ENCODE measurements at places on chromosomes 7 and 10.

DNA sequence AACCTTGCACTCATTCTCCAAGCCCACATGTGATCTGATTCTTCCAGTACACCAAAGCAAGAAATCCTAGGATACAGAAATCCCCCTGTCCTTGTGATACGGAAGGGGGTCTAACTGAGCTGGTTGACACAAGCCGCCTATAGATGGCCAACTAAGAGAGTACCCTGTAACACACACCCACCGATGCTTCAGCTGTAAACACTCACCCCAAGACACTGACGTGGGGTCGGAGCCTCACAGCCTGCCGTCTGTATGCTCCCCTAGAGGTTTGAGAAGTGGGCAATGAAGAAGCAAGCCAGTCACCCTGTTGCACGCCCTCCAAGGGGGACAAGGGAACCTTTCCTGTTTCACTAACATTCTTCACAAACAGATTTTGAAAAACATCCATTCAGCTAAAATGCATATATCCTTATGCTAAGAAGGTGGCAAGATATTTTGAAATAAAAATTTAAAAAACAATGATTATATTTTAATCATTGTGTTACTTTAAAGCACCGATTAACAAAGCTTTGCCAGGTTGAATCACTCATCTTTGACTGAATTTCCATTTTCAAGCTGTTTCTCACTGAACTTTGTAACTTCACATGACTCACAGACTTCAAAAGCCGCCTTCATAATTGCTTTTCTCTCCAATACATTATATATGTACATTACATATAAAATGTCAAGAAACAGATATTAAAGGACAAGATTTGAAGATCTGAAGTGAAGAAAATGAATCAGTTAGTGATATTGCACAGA, 329.3 kb downstream of the ARL4A start:
- no peak for DNase-seq

- no peak for DNase-seq
These were observed 29.3 kb upstream of the PSMG3 start for GRCh38 chr7:1598961-1599639.

DNA sequence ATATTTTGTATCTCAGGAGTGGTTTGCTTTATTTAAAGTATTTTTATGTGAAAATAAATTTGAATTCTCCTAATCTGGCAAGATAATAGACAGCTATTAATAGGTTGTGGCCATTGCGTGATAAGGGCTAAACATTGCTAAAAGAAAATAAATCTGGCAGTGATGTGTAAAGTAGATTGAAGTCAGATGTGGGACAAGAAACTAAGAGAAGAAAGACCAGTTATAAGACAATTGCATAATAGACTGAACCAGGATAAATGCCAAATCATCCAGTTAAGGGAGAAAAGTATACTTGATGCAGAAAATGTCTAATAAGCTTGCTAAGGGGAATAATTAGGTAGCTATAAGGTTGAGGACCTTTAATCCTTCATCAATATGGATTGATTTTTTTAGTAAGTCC, 197.5 kb upstream of the CSTF2T start:
- DNase-seq: peak; percentile 91

DNA sequence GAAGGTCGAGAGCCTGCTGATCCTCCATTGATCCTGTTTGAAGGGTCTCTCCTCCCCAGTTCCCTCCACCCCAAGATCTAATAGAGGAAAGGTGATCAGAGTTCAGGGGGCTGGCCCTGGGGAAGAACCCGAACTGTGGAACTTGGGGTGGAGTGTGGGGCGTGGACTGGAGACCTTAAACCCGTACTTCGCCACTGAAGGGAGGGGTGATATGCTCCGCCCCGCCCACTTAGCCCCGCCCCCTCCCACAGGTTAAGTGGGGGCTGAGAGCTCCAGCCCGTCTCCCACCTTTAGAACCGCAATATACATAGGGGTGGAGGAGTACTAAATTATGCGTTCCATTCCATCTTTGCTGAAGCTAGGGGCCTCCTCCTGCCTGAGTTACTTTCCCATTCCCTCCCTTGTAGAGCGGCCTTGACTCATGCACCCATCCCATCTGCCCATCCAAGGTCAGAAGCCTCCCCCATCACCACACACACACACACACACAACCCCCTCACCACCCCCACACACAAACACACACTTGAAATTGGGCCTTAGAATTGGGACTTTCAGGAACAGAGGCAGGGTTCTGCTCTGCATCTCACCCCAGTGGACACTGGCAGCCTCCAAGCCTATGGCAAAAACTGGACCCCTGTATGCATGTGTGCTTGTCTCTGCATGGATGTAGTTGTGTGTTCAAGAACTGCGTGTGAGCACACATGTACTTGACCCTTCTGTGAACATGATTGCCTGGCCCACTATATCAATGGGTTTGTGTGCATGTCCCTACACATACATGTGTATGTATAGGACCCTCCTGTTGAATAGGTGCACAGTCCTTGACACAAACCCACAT, 991 bp downstream of the SEMA4G start:
- DNase-seq: no peak

DNA sequence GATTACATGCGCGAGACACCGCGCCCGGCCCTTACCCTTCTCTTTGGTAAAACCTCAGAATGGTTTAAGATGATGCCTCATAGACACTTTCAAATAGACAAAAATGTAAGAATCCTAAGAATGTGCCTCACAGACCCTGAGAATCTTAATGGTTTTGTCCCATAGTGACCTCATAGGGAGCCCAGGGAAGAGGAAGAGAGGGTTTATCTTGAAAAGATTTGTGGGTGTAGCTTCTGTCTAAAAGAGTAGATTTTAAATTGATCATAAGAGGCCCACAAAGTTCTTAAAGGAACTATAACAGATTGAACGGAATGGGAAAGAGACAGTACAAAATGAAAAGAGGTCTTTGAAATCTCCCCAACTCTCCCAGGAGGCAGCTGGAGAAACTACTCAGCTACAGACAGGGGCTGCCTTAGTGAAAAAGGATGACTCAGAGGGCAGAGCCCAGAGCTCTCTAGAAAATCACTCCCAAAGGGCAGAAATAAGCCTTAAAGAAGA, 220.6 kb downstream of the ADRA2A start:
- DNase-seq: peak; percentile 12

DNA sequence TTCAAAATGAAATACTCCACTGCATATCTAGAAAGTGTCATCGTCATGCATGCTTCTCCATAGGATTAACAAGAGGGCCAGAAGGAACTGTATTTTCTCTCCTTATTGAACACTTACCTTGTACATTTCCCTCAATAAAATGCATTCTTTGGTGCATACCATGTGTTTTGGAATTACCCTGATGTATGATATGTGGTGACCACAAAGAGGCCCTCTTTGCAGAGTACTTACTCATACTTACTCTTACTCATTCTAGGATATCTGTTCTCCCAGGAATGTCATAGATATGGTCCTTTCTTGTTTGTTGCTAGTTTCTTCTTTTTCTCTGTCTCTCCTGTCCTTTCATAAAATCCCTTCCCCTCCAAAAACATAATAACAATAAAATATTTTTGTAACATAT, 1087.1 kb upstream of the POT1 start:
- no peak for DNase-seq

GRCh38 chr10:104350127-104350635, 3.5 kb upstream of the CFAP58 start:
- peak; percentile 70 for DNase-seq

DNA sequence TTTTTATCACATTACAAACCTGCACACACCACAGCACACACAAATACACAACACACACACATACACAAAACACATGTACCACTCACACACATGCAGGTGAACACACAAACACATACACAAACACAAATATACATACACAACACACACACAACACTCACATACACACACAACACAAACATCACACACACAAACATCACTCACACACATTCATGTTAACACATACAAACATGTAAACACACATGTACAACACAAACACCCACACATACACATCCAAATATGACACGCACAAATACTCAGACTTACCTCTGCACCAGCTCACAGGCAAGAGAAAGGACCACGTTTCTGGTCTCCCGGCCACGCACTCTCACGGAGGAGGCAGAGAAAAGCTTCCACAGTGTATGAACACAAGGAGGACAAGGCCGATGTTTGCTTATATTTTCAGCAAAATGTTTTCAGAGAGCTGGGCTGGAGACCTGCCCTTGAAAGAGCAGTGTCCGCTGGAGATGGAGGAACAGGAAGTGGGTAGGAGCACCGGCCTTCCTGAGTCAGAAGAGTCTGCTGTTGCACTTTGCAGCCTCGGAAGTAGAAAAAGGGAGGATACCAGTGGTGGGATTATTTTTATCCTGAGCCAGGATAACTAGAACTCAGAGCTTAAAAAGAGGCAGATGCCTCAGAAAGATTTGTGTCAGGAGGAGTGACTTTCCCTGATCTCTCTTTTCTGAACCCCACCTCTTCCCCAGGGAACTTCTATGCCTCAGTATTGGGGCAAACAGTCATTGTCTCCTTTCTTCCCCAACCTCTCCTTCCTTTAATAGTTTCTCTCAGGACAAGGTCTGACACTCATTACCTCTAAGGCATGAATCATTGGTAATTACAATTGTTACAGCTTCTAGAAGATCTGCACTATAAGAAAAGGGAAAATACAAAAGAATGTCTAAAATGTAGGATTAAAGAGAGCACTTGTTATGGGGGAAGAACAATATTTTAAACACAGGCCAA, at the start of gene GIMAP6:
Gene GIMAP6 (minus strand): TSS at position 520 of the 999 bp plus-strand sequence. CDS start 2,243 bp downstream, outside the sequence.
- no peak for DNase-seq

GRCh38 chr10:4790045-4790444, 36.0 kb upstream of the AKR1E2 start:
- no peak for DNase-seq

- DNase-seq: no peak
These were observed 58.8 kb upstream of the PNLIP start for GRCh38 chr10:116486770-116487448.

GRCh38 chr7:28347475-28348318, 64.6 kb upstream of the CREB5 start:
- peak; percentile 92 for DNase-seq

GRCh38 chr10:19063986-19064385, 15.4 kb downstream of the MALRD1 start:
- DNase-seq: no peak

DNA sequence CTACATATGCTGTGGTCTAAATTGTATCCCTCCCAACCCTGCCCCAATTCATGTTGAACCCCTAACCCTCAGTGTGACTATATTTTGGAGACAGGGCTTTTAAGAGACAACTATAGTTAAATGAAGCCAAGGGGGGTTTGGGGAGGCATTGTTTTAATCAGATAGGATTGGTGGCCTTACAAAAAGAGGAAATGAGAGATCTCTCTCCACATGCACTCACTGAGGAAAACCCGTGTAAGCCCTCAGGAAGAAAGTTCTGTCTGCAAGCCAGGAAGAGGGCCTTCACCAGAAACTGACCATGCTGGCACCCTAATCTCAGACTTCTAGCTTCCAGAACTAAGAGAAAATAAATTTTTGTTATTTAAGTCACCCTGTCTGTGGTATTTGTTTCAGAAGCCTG, 276.7 kb downstream of the KIF20B start:
- no peak for DNase-seq

DNA sequence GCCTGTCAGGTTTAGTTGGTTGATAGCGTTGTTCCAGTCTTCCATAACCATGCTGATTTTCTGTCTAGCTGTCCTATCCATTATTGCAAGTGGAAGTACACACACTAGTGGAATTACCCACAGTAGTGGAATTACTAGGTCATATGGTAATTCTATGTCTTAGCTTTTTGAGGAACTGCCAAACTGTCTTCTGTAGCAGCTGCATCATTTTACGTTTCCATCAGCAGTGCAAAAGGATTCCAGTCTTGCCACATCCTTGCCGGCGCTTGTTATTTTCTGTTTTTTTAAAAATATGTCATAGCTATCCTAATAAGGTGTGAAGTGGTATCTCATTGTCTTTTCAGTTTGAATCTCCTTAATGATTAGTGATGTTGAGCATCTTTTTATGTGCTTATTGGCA, 17.2 kb upstream of the RHBDD2 start:
- DNase-seq: peak; percentile 12

- DNase-seq: no peak
These were observed 122.3 kb downstream of the JMJD1C start for GRCh38 chr10:63343476-63343875.

DNA sequence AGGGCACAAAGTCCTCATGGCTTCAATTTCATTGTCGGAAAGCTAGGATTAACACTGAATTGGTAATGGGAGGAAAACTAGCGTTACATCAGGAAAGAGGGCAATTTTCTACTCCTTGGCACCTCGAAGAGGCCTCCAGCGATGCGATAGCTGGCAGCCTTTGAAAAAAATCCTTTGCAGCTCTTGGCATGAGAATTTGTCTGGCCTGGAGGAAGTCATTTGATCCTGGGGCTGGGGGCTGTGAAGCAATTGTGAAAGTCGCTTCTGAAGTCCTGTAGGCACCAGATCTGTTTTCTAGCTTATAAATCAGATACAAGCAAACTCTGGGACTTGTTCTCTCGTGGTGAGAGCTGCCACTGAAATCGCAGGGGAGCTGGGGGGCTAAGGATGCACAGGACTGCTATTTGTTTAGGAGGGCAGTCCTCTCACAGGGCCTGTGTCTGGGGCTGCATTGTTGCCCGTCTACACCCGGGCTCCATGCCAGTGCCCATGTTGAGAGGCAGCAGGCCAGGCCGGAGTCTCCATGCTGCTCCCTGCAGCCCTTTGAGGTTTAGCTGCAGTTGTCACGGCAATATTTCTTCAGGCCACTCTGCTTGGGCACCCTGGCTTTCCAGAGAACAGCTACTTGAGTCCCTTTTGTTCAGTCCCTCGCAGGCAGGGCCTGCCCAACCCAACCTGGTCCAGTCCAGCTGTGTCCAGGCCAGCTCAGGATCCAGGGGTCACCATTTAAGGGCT, 206.8 kb upstream of the LYZL1 start:
- DNase-seq: no peak

- DNase-seq: no peak
These were observed 308.3 kb upstream of the KAT6B start for GRCh38 chr10:74518061-74518460.

DNA sequence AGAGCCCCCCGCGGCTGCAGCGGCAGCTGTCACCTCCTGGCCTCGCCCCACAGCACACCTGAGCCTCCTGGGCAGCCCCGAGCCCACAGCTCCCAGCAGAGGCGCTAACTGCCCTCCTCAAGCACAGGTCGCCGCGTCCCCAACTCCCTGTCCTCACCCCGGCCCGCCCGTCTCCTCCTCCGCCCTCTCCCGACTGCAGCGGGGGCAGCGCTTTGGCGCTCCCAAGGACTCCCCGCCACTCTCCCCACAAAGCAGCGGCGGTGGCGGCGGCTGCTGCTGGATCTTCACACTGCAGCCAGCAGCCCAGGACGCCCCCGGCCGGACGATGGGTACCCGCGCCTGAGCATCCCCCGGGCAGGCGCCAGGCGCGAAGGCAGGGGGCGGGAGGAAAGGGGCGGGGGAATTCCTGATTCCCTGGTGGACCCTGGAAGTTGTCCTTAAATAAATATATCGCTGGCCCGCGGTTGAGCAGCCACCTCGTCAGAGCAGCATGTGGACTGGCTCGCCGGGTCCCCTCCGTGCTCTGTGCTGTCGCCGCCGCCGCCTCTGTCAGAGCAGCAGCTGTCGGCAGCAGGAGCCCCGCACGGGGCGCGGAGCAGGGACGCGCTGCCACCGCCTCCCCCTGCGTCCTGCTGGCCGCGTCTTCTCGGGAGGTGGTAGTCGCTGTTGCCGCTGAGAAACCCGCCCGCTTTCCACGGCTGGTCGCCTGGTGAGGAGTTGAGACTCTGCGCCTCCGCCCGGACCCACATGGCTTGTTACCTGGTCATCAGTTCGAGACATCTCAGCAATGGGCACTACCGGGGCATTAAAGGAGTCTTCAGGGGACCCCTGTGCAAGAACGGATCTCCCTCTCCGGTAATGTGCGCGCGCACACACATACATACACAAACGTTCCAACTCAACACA, at the start of gene ZNF804B:
Gene ZNF804B (plus strand): TSS at position 471 of the 906 bp plus-strand sequence. CDS start 277 bp downstream, at position 748.
- no peak for DNase-seq

GRCh38 chr10:70048030-70048723, 4.5 kb upstream of the MACROH2A2 start:
- DNase-seq: no peak

- no peak for DNase-seq
These were observed 4.3 kb upstream of the SLC29A3 start for GRCh38 chr10:71314694-71315225.

Measured in skin of body (tissue), 3 donors.